Effector memory CD8-positive, alpha-beta T cell (primary cell): ENCODE measurements at places on chromosomes 6 and 20.

GRCh38 chr6:21049572-21049971, 515.3 kb downstream of the CDKAL1 start:
- no peak overlapping the region for H3K4me3 ChIP-seq
- no peaks in the 10 kb centered on the region for H3K36me3 ChIP-seq
- H3K4me1 ChIP-seq: peaks cover 2% of the 10 kb centered on the region
- no peak overlapping the region for H3K27ac ChIP-seq
- no peak for DNase-seq

- DNase-seq: no peak
- no peaks in the 10 kb centered on the region for H3K36me3 ChIP-seq
- H3K27me3 ChIP-seq: no peaks in the 10 kb centered on the region
- H3K4me3 ChIP-seq: no peak overlapping the region
- H3K4me1 ChIP-seq: no peaks in the 10 kb centered on the region
These were observed 363.4 kb downstream of the PHF3 start for GRCh38 chr6:63998991-63999390.

DNA sequence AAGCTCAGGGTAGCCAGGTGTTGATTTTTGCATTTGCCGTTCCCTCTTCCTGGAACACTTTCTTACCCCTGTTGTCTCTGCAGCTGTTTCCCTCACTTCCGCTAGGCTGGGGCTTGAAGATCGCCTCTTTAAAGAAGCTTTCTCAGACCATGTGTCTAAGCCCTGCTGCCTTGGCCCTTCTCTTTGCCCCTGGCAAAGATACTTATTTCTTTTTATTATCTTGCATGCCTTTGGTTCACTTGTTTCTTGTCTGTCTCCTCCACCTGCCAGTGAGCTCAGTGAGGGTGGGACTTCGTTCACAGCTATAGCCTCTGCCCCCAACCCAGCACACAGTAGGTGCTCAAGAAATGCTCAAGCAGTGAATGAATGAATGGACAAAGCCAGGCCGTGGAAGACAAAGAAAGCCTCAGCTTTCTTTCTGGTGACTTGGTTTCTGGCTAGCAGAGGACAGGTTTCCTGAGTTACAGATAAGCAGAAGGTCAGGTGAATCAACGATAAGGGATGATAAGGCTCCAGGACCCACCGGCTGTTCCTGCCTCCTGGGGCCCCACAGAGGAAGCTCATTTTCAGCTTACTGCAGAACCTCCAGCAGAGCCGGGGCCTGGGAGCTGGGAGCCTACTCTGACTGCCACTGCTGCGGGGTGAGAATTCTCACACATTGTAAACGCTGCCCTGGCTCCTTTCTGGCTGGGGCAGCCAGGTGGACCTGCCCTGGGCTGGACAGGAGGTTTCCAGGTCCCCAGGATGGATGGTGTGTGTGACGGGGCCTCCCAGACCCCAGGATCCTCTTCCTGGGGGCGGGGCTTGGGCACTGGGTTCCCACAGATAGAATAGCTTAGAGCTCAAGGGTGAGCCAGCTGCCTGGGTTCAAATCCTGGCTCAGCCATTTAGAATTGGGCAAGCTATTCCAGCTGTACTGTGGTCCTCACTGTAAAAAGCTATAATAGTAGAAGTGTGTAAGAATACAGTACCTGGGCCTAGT, 29.8 kb downstream of the SNAI1 start:
- no peak overlapping the region for H3K4me3 ChIP-seq
- DNase-seq: no peak
- peaks cover 4% of the 10 kb centered on the region for H3K4me1 ChIP-seq
- peaks cover 57% of the 10 kb centered on the region for H3K27me3 ChIP-seq

GRCh38 chr6:4133941-4134838, 1.2 kb downstream of the ECI2 start:
- H3K4me1 ChIP-seq: peaks cover 25% of the 10 kb centered on the region
- peak overlapping the region; percentile 92 for H3K4me3 ChIP-seq
- no peak for DNase-seq
- no peaks in the 10 kb centered on the region for H3K27me3 ChIP-seq

DNA sequence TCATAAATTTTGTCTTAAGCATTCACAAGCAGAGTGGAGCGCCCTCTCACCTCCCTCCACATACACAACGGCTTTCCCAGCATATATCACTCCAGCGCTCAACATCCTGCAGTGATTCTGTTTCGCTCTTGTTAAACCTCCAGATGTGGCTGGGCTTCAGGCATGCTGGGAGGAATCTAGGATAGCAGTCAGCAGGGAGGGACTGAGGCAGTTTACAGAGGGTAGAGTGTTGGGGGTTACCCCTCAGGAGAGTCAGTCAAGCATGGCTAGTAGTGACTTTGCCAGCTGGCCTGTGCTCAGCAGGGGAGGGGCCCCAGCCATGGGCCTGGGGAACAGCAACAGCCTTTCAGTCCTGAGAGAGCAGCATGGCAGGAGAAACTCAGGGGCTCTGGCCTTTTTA, 161.4 kb upstream of the FLRT3 start:
- no peaks in the 10 kb centered on the region for H3K36me3 ChIP-seq
- no peak overlapping the region for H3K27ac ChIP-seq
- no peaks in the 10 kb centered on the region for H3K4me1 ChIP-seq
- H3K4me3 ChIP-seq: no peak overlapping the region
- DNase-seq: no peak

DNA sequence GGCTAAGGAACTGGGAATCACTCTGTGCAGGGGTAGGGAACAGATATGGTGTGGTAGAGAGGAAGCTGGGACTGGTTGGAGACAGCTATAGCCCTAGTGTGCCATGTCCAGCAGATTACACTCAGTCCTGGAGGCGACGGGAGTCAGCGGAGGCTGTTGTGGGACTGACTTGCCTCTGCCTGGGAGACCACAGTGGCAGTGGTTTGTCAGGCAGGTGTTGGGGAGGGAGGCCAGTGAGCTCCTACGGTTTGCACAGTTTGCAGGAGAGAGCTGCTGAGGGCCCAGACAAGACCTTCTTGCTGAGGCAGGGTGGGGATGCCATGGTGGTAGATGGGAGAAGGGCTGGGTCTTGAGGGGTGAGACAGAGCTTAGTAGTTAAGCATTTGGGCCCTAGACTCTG, 4.9 kb downstream of the PLCG1 start:
- peaks cover 39% of the 10 kb centered on the region for H3K36me3 ChIP-seq
- H3K27ac ChIP-seq: peak overlapping the region; percentile 96
- peak overlapping the region; percentile 85 for H3K4me3 ChIP-seq
- H3K4me1 ChIP-seq: peaks cover 92% of the 10 kb centered on the region

- H3K36me3 ChIP-seq: no peaks in the 10 kb centered on the region
- DNase-seq: no peak
- H3K27me3 ChIP-seq: peaks cover 47% of the 10 kb centered on the region
- H3K27ac ChIP-seq: no peak overlapping the region
- no peak overlapping the region for H3K4me3 ChIP-seq
These were observed 92.0 kb downstream of the THBS2 start for GRCh38 chr6:169161572-169162167.

DNA sequence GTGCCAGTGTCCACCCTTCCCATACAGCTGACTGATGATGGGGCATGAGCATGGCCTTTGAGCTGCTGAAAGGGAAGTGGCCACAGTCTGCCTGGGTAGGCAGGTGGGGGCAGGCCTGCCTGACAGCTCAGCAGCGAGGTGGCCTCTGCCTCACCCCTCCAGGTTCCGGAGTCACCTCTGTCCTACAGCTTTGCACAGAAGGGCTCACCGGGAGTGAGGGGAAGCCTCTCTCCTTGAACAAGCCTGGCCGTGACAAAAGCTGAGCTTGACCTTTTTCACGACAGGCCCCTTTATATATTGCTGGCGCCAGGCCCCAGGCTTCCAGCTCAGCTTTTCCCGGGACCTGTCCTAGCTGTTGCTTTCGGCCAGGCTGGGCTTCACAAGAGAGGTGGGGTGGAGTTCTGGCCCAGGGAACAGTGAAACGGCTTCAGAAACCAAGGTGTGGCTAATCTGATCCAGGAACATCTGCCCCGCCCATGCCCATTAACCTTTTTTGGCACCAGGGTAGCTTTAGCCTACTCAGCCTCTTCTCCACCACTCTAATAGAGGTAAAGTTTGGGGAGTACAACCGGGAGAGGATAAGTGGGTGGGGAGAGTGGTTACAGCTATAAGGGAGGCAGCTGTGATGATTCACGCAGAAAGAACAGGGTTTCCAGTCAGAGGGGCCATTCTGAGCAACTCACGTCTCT, 42.9 kb downstream of the C6orf132 start:
- no peaks in the 10 kb centered on the region for H3K36me3 ChIP-seq
- H3K4me3 ChIP-seq: no peak overlapping the region
- no peaks in the 10 kb centered on the region for H3K27me3 ChIP-seq

DNA sequence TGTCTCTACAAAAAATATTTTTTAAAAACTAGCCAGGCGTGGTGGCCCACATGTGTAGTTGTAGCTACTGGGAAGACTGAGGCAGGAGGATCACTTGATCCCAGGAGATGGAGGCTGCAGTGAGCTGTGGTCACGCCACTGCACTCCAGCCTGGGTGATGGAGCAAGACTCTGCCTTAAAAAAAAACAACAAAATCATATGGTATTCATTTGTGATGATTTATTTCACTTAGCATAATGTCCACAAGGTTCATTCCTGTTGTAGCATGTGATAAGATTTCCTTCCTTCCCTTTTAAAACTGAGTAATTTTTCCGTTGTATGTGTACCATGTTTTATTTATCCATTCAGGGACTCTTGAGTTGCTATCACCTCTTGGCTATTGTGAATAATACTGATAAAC, 26.2 kb downstream of the TMEM170B start:
- DNase-seq: no peak
- H3K4me3 ChIP-seq: no peak overlapping the region
- H3K27ac ChIP-seq: no peak overlapping the region

DNA sequence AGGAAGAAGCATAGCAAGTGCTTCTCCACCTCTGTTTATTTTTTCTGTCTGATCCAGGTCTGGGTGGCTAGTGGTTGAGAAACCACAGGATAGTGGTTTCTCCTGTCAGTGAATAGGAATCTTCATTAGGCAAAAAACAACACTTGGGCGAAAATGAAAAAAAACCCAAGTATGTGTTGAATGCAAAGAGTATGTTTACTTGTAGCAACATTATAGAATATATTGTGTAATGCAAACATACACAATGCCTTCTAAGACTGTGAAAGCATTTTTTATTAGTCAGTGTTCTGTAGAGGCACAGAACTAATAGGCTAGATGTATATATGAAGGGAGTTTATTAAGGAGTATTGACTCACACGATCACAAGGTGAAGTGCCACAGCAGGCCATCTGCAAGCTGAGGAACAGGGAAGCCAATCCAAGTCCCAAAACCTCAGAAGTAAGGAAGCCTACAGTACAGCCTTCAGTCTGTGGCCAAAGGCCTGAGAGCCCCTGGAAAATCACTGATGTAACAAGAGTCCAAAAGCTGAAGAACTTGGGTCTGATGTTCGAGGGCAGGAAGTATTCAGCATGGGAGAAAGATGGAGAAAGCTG, 111.1 kb downstream of the UST start:
- no peaks in the 10 kb centered on the region for H3K27me3 ChIP-seq
- DNase-seq: no peak
- H3K4me1 ChIP-seq: peaks cover 20% of the 10 kb centered on the region
- H3K4me3 ChIP-seq: no peak overlapping the region
